Activated naive CD8-positive, alpha-beta T cell treated with anti-CD3 and anti-CD28 coated beads, Interleukin-2, amount 10 ng/mL, durations not matched to agents 7 days and 5 days (primary cell): ENCODE measurements at places on chromosomes 1 and 21. TPM values are rescaled to one million over a fixed set of nuclear protein-coding genes. Genes with fewer than 3 reads are reported as not detected.
A peak's percentile ranks its signal among the peaks of the same experiment; 100 is the strongest.

The FMO1 gene
- not detected for total RNA-seq

The RCSD1 gene
- 133 TPM for total RNA-seq

The KLF17 gene
- total RNA-seq: not detected

The SHCBP1L gene
- total RNA-seq: not detected

The NBPF4 gene
- 0.20 TPM for total RNA-seq

The RSPH1 gene
- not detected for total RNA-seq

DNA sequence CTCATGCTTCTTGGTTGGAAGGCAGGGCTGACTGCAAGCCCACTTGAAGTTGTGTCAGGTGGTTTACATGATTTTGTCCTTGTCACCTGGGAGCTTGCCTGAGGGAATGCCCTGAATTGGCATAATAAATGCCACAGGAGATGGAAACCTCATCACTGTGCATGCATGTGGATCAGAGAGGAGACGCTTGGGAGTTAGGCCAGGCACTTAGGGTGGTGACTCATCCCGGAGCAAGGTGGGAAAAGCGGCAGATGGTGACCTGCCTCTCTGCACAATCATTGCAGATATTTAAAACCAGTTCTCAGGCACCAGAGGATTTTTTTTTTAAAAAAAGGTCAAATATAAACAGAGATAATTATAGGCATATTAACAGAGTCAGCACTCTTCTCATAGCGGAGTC is 202.2 kb upstream of the KIAA0040 start:
- no peak for DNase-seq

GRCh38 chr1:64519901-64520300 is 50.0 kb downstream of the CACHD1 start:
- no peak for DNase-seq

DNA sequence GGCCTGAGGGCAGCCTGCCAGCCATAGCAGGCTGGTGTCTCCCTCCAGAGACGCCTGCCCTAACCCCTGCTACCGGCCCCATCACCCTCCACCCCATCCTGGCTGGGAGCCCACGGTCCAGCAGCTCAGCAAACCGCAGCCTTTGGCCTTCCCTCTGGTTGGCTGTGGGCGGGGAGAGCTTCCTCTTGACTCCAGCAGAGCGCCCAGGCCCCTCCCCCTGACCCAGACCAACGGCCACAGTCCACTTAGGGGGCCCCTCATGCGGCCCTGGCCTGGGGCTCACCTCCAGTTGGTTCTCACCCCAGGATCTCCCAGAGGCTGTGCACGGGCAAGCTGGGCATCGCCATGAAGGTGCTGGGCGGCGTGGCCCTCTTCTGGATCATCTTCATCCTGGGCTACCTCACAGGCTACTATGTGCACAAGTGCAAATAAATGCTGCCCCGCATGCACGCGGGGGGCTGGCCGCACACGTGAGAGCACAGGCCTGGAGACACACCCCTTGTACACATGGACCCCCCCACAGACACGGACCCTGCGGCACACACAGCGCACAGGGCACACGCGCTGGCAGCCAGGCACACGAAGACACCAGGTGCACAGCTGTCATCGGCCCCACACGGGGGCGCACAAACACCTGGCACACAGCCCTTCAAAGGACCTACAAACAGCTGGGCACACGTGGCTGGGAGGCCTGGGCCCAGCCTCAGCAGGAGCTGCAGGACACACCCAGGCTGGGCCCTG is 3.1 kb downstream of the SMIM1 start:
- peak; percentile 61 for DNase-seq

DNA sequence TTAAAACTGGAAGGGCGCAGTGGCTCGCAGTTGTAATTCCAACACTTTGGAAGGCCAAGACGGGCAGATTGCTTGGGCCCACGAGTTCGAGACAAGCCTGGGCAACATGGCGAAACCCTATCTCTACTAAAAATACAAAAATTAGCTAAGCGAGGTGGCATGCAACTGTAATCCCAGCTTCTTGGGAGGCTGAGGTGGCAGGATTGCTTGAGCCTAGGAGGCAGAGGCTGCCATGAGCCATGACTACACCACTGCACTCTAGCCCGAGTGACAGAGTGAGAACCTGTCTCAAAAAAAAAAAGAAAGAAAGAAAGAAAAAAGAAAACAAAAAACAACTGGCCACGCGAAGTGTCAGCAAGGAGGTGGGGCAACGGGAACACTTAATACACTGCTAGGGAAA is 6.3 kb downstream of the UBE2G2 start:
- DNase-seq: no peak

DNA sequence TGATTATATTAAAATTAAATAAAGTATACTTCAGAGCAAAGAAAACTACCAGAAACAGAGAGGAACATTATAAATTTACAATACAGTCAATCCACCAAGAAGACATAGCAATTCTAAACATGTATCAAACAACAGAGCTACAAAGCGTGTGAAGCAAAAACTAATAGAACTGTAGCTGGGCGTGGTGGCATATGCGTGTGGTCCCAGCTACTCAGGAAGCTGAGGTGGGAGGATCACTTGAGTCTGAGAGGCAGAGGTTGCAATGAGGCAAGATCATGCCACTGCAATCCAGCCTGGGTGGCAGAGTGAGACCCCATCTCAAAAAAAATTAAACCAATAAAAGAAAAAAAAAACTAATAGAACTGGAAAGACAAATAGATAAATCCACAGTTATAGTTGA is 12.3 kb downstream of the CCDC185 start:
- DNase-seq: no peak

- DNase-seq: no peak
Observed at GRCh38 chr1:246632281-246633168, 66.3 kb downstream of the CNST start.
